Fibroblast of skin of left quadriceps (primary cell): ENCODE measurements at places on chromosomes 3 and 15.

DNA sequence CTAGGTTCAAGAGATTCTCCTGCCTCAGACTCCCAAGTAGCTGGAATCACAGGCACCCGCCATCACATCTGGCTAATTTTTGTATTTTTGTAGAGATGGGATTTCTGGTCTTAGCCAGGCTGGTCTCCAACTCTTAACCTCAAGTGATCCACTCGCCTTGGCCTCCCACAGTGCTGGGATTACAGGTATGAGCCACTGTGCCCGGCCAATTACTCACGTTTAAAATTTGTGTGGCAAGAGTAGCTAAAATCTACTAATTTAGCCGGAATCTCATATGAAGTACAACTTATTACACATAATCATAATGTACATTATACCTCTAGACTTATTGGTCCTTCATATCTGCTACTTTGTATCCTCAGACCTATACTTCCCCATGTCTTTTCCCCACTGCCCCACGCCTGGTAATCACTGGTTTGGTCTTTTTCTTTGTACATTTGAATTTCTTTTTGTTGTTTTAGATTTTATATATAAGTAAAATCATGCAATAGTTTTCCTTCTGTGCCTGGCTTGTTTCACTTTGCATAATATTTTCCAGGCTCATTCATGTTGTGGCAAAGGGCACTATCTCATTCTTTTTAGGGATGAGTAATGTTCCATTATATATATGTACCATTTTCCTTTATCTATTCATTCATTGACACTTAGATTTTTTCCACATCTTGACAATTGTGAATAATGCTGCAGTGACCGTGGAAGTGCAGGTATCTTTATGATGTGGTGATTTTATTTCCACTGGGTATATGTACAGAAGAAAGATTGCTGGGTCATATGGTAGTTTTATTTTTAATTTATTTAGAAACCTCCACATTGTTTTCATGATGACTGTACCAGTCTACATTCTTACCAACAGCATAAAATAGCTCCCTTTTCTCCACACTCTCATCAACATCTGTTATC, 605.0 kb upstream of the CBLB start:
- DNase-seq: no peak

GRCh38 chr15:83565553-83566159, 88.3 kb upstream of the ADAMTSL3 start:
- no peak for DNase-seq

- no peak for DNase-seq
Measured at GRCh38 chr3:86087160-86087871, 903.6 kb downstream of the VGLL3 start.

DNA sequence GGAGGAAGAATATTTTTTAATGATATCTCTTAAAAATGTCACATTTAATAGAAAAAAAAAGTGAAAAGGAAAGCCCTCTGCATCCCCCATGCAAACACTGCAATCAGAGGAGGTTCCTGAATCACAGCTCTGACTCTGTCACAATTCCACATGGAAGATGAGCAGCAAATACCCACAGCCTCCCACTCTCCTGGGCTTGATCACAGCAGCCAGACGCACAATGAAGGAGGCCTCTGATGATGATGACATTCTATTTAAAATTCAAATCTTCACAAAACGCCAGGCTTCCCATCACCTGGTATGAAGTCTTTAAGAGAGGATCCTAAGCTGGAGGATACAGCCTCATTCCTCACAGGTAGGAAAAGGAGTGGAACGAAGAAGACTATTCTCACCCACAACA, 9.1 kb upstream of the DIS3L start:
- DNase-seq: no peak

DNA sequence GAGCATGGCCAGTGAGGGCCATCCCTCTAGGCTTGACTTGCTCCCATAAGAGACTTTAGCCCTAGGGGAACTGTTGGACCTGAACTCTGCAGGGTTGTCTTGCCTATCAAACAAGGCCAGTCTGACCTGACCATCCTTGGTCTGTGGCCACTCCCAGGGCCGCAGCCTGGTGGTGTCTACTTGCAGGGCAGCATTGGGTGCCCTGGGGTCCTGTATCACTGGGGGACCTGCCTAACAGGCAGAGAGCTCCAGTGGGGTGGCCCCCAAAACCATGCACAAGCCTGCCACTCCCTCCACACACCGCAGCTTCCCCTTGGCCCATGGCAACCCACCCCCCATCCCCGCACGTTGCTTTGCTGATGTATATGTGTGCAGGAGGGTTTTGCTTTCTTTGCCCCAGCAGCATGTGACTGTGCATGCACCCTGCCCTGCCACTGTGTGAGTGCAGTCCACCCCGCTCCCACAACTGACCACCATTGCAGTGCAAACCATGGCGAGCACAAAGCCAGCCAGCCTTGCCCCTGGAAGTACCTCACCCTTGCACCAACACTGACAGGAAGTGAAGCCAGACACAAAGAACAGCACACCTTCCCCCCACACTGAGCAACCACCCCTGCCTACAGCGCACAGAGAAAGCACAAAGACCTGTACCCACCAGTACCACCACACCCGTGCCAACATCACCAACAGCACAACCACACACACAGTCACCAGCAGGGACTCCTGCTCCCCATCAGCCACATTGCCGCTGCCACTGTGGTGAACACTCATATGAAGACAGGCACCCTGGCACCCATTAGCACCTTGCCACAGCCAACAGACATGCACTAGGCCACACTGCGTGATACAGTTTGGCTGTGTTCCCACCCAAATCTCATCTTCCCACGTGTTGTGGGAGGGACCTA, 88.8 kb downstream of the SENP7 start:
- DNase-seq: no peak

GRCh38 chr3:97278506-97278905, 464.1 kb downstream of the EPHA6 start:
- DNase-seq: no peak

DNA sequence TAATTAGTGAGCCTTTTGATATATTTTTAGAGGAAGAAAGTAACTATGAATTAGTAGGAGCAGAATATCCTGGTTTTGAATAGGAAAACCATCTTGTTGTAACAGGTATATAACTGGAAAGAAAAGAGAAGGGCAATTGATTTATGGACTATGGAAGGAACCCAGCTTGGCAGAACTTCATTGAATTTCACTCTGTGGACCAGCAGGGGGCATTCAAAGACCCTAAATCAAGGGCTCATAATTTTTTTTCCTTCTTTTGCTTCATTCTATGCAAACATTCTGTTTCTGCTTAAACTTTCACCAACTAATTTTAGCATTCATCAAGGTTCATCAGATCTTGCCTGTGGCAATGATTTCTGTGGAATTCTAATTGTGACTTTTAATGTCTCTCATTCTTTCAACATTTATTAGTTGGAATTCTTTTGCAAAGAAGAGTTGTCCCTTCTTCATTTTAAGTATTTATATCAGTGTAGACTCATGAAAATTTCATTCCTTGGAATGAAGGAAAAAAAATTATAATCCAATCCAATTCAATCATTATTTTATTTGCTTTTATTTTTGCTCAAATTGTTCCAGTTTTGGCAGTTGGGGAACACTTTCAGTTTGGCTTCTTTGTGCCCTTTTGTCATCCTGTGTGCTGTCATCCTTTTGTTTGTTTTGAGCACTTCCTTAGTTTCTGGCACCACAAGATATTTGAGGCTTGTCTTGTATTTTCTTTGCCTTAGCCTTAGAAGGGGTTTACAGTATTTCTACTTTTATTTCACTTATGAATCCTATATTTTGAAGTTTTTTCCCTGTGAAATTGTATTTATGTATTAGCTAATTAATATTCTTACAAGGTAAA, 30.4 kb downstream of the NXPE3 start:
- DNase-seq: no peak

- peak; percentile 69 for DNase-seq
Measured at GRCh38 chr3:16665282-16665741, 60.1 kb upstream of the DAZL start.

DNA sequence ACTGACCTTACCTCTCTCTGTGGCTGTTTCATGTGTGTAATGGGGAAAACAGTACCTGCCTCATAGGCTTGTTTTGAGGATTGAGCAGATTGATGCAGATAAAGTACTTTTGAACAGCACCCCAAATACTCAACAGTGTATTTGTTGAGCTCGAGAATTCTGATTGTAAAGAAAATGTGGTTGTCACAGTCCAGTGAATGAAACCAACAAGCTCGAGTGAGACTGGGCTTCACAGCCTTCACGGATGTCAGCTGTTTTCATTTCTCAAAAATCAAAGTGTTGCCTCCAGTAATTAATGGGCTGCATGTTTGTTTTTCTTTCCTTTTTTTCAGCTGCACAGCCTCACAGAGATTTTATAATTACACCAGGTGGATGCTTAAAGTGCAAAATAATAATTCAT, 43.7 kb downstream of the PARP15 start:
- no peak for DNase-seq

GRCh38 chr15:69491038-69491505, 38.5 kb downstream of the RPLP1 start:
- DNase-seq: no peak
